ENCODE measurements at places on chromosomes 2 and 18.

DNA sequence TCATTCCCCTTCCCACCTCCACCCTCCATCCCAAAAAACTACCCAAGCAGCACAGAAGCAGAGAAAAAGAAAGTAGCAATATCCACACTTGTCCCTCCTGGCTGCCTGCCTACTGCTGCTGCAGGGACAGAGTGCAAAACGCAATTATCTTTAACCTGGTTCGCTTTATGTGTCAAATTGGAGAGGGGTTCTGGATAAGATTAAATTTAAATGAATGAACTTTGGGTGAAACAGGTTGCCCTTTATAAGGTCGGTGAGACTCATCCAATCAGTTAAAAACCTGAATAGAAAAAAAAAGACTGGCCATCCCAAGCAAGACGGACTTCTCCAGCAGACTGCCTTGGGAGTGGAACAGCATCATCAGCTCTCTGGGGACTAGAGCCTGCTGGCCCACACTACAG is 62.6 kb downstream of the ANKRD44 start:
- no peak for DNase-seq

- no peak for DNase-seq
Observed at GRCh38 chr2:147665105-147665504, 179.7 kb upstream of the ACVR2A start.

DNA sequence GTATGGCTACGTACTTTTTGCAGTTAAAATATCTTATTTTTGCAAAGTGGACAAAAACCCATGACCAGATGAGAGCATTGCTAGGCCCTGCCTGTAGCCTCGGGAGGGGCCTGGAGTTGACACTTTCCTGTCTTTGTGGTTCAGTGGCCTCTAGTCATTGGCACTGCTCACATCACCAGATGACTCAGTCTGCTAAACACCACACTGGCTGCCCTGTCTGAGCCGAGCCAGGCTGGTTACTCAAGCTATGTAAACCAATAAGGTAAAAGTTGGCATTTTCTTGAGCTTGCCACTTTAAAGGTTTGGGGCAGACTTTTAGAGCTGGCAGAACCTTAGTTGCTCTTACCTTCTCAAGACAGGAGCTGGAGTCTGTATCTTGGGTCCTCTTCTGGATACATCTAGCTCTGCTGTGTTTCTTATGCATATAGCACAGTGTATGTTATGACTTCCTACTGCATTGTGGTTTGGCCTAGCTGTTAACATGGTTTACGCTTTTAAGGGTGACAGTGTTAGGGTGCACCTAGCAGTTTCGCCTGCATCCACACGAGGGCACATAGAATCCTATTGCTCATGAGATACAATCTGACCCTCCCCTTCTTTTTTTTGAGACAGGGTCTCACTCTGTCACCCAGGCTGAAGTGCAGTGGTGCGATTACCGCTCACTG is 76.4 kb downstream of the AP1S3 start:
- no peak for DNase-seq

GRCh38 chr2:88234760-88235159 is 64.6 kb downstream of the THNSL2 start:
- DNase-seq, result no peak

DNA sequence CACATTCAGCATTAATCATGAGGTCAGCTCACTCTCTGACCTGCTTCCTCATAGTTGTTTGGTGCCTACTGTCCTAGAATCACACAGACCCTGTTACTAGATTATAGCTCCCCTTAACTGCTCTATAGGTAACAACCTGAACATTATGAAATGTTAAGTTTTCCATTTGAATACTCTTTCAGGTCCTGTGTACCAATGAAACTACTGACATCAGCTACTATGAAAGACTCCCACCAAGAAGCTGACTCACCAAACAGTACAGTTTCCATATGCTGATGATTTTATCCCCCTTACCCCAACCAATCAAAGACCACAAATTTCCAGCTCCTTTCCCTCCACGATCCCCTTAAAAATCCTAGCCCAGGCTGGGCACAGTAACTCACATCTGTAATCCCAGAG is 56.3 kb downstream of the SRBD1 start:
- no peak for DNase-seq

DNA sequence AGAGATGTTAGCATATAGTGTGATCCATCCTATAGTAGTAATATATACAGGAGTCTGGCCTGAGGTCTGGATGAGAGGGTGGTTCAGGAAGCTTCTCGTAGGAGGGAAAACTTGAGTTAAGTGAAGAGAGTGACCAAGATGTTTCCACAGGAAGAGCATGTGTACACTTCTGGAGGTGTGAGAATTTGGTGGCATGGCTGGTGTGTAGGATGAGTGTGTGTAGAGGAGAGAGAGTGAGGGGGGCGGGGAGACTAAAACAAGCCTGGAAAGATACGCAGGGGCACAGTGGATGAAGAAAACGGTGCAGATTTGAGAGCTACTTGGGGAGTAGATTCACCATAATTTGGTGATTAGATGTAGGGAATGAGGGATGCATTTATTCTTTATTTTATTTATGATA is 43.5 kb upstream of the CTLA4 start:
- DNase-seq, result no peak

DNA sequence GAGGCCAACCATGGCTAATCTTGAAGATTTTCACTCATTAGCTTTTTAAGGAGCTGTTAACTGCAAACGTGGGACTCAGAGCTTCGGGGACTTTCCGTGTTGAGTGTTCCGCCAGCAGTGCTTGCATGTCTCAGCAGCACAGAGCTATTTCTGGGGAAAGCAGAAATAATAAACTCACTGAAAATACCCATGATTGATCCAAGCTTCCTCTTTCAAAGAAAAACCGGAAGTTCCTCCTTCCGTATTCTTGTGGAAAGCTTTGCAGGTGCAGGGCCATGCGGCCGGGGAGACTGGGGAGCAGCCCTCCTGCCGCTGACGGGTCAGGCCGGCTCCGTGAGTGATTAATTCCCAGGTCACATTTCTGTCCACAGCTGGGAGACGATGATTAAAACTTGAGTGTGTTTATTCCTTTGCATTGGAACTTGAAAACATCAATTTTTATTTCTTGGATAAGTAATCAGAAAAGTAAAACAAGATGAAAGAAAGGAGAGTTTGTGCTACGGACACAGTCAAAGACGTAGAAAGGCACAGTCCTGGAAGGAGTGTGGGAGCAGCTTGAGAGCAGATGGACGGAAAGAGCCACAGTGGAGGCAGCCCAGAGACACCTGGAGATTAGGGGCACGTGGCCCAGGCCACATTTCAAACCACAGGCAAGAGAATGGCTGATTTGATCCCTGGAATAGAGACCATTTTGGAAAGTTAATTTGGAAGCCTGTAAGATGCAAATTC is 54.2 kb upstream of the CTDP1 start:
- no peak for DNase-seq

- no peak for DNase-seq
Observed at GRCh38 chr2:74779587-74780135, 54.3 kb upstream of the HK2 start.

DNA sequence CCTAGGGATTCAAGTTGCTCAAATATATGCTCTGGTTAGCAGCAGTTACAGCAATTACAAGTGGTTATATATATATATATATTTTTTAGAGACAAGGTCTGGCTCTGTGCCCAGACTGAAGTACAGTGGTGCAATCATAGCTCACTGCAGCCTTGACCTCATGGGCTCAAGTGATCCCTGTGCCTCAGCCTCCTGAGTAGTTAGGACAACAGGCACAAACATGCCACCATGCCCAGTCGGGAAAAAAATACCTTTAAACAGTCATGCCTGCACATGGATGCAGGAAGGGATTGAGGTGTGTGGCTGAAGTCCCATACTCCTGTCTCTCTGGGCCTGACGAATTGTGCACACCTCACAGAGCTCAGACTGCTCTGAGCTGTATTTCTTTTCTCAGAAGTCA is 19.6 kb upstream of the DNAH7 start:
- no peak for DNase-seq

- DNase-seq, result no peak
Observed at GRCh38 chr2:127644066-127645025, 1.6 kb upstream of the GPR17 start.

GRCh38 chr2:57181315-57182038 is 865.1 kb upstream of the VRK2 start:
- DNase-seq, result no peak

DNA sequence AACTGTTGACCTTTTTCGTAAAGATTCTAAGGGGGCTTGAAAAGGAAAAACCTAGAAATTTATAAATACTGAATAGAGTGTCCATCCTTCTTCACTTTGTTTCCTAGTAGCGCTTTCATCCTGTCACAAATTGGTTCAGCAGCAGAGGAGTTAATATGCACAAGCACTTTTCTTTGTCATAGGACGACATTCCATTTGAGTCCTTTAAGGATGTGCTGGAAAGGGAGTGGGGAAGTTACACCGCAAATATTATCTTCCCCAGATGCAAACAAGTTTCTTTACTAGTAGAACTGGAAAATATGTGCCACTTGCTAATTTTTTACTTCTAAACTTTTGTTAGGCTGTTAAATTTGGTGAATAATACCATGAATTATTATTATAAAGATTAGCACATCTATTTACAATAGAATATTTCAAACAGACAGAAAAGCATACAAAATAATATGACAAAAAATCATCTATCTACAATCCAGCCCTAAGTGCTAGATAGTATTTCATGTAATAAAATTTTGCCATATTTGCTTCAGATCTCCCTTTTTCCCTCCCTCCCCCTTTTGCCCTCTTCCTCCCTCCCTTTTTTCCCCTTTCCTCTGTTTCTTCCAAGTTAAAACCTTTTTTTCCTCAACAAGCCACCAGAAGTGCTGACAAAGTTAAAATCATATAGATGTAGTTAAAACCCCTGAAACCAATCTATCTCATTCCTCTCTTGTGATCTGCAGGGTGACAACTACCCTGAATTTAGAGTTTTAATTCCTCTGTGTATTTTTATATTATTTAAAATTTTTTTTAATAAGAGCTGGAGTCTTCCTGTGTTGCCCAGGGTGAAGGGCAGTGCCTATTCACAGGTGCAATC is 50.5 kb upstream of the MAP4K3 start:
- no peak for DNase-seq

- DNase-seq, result no peak
Observed at GRCh38 chr2:21257621-21258020, 133.9 kb downstream of the TDRD15 start.

DNA sequence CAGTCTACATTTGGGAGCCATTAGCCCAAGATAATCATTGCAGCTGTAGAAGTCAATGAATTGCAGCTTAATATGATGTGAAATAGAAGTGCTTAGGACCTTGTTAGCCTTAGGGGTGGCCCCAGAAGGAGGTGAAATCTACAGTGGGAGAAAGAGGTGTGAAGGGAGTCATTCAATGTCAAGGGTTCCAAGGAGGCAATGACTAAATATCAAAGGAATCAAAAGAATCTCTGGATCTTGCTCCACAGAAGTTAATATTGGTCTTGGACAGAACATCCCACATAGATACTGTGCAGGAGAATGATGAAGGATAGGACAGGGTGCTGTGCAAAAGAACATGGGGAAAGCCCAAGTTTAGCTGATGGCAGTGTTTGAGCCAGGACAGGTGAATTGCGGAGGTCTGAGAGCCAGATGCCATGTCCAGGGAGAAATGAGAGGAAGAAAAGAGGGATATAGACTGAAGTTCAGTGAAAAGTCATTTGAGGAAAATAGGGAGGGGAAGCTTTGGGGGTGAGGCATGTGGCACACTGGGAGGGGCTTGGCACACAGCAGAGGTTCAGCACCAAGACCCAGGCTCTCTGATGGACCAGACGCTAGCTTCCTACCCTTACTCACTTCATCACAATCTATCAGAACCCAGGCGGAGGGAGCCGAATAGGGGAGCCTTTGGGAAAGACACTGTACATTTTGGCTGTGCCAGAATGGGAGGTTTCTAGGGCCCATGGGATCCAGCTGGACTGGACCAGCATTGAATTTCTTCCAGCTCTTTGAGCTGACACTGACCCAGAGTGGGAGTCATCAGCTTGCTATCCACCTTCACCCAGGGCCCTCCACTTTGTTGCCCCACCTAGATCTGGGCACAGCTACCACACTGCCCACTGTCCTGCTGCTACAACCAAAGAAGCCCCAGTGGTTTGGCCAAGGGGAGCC is 2.2 kb downstream of the IL1F10 start:
- DNase-seq, result no peak

DNA sequence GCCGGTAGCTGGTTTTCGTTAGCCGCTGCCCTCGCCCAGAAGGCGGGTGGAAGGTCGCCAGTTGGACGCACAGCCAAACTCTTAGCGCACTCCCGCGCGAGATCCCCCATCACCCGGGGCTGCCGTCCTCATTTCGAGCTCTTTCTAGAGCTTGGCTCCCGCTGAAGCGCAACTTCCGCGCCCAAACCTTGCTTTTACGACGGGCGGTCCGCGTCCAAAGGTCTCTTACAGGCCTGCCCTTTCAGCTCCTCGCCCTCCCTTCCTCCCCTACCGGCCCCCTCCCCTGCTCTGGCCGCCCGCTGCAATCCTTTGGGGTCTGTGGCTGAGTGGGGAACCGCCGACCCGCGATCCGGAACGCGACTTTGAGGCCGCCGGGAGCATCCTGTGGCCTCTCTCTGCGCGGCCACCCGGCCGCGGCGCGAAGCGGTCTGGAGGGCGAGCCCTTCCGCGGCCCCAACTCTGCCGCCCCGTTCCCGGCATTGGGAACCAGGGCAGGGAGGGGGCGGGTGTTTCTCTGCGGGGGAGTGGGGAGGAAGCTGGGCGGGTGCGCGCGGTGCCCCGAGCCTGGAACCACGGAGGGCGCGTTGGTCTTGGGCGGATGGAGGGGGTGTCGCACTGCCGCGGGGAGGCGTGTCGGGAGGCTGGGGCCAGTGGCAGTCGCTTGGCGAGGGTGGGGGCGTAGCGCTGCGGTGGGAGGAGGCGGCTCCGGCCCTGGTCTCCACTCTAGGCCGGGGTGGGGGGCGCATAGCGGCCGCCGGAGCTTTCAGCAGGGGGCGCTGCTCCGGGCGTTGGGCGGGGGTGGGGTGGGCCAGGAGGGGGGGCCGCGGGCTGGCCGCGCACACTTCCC is at the start of gene GDF7:
TSS of gene GDF7 (plus strand) at position 841 of the 847 bp plus-strand sequence. CDS start 96 bp downstream, outside the sequence.
- no peak for DNase-seq

DNA sequence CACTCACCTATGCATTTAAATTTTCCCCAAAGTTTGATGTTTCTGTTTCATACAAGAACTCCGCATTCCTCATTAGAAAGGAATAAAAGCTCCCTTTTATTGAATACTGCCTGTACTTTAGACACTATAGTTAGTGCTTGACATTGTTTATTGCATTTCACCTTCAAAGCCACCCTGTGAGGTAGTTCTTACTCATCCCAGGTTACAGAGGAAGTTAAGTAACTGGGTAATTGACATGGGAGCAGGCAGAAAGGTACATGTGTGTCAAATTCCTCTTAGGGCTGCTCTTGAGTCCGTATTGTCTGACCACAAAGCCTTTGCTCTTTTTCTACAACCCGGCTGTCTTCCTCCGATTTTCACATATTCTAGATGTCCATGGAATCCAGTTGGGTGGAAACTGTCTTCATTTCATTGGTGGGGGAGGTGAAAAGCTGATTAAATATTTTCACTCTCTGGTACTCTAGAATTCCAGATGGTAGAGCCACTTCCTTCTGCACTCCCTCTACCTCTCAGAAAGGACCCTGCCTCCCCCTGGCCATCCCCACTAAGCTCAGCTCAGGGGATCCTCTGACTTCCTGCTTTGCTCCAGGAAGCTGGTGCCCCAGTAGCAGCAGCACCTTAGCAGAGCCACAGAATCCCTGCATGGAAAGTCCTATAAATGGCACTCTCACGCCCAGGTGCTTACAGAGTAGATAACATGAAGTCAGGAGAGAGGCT is 319.2 kb downstream of the LRATD1 start:
- DNase-seq, result no peak
